ENCODE measurements at places on chromosomes 1 and 21. TPM values are rescaled to one million over a fixed set of nuclear protein-coding genes. Genes with fewer than 3 reads are reported as not detected.

The BACE2 gene
- polyA plus RNA-seq, result 3.5 TPM

The CCDC27 gene
- polyA plus RNA-seq, result not detected

The CTSK gene
- 2.7 TPM for polyA plus RNA-seq

The BSND gene
- polyA plus RNA-seq, result 0.50 TPM

The LRRN2 gene
- 0.78 TPM for polyA plus RNA-seq

The DCDC2B gene
- polyA plus RNA-seq, result 0.42 TPM

The LENEP gene
- not detected for polyA plus RNA-seq

The HAO2 gene
- polyA plus RNA-seq, result not detected

The TRIM67 gene
- polyA plus RNA-seq, result not detected

The KRTAP21-2 gene
- not detected for polyA plus RNA-seq

The LAX1 gene
- polyA plus RNA-seq, result not detected

The KPRP gene
- not detected for polyA plus RNA-seq

The PTGS2 gene
- 0.12 TPM for polyA plus RNA-seq

The SLC1A7 gene
- polyA plus RNA-seq, result not detected

The SH3D21 gene
- polyA plus RNA-seq, result 3.7 TPM

The LRRC41 gene
- 20.1 TPM for polyA plus RNA-seq

The CFHR5 gene
- not detected for polyA plus RNA-seq

The CD53 gene
- 0.89 TPM for polyA plus RNA-seq

The UMODL1 gene
- polyA plus RNA-seq, result 0.05 TPM

The NEXN gene
- 11.8 TPM for polyA plus RNA-seq

The MRPL55 gene
- 182 TPM for polyA plus RNA-seq

The ATP6V1G3 gene
- polyA plus RNA-seq, result not detected

The ETS2 gene
- 17.9 TPM for polyA plus RNA-seq

The INKA2 gene
- polyA plus RNA-seq, result 2.8 TPM

The C4BPA gene
- polyA plus RNA-seq, result not detected

The WLS gene
- 0.73 TPM for polyA plus RNA-seq

The SPATA45 gene
- not detected for polyA plus RNA-seq

The CLCA1 gene
- polyA plus RNA-seq, result not detected

The BMP8B gene
- 0.17 TPM for polyA plus RNA-seq

The OR2AK2 gene
- polyA plus RNA-seq, result not detected

The HTR6 gene
- 0.14 TPM for polyA plus RNA-seq

All from GM23338 (cell line).